Effector memory CD4-positive, alpha-beta T cell (primary cell): ENCODE measurements at places on chromosomes 16 and 17.

- no peak for DNase-seq
Observed at GRCh38 chr17:14078027-14078426, 8.7 kb downstream of the COX10 start.

- DNase-seq, result no peak
Observed at GRCh38 chr16:83792391-83792790, 15.4 kb upstream of the HSBP1 start.

- peak; percentile 70 for DNase-seq
Observed at GRCh38 chr16:70523743-70524398, at the start of gene SF3B3. TSS of gene SF3B3 (plus strand) at chr16:70523816. CDS start at chr16:70526657, 2,841 bp downstream.

DNA sequence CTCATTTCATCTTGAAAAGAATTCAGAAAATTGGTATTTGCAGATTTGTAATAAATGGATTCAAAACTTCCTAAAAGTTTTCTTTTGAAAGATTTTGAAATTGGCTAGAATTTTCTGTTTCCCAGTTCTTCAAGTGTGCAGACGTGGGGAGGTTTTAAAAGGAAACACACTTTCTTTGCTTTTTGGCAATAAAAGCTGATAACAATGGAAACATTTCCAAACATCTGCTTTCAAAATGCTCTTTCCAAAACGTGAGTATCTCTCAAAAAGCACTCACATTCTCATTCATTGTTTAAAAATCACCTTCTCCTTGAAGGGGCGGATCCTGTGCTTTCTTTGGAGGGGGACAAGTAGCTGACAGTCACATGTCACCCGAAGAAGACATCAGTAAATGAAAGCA, 8.6 kb upstream of the GSG1L start:
- no peak for DNase-seq

DNA sequence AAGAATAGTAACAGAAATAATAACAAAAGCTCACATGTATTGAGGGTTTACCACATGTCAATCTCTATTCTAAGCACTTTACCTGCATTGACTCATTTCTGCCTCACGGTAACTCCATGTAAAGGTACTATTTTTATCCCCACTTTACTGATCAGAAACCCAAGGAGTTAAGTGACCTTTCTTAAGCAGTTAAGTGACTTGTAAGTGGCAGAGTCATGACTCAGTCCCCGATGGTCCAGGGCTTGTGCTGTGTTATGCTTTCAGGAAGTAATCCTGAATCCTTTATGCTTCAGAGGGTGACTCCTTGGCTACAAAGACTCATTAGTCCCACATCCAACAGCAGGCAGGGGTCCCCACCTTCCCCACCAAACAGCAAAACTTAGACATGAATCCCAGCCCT, 66.5 kb downstream of the MRM1 start:
- DNase-seq, result no peak

GRCh38 chr17:32253117-32253611, 12.5 kb upstream of the RHBDL3 start:
- peak; percentile 32 for DNase-seq

- DNase-seq, result no peak
Observed at GRCh38 chr16:71205482-71206131, 24.9 kb downstream of the HYDIN start.

GRCh38 chr17:4488989-4489595, 9.6 kb upstream of the SPNS2 start:
- DNase-seq, result no peak

DNA sequence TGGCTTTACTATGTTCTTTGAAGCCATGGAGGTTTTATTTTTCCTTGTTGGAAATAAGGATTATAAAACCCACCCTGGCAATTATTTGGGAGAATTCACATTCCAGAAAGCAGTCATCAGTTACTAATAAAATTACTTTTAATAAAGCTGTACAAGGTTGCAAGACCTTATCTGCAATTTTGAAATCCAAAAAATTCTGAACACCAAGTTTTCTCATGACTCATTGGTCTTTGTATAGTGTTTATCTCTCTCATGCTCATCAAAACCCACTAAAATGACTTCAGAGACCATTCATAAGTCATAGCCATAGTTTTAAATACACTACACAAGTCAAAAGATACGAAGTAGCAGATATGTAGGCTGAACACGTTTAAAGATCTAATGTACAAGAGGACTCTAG, 6.0 kb upstream of the KRT38 start:
- no peak for DNase-seq

DNA sequence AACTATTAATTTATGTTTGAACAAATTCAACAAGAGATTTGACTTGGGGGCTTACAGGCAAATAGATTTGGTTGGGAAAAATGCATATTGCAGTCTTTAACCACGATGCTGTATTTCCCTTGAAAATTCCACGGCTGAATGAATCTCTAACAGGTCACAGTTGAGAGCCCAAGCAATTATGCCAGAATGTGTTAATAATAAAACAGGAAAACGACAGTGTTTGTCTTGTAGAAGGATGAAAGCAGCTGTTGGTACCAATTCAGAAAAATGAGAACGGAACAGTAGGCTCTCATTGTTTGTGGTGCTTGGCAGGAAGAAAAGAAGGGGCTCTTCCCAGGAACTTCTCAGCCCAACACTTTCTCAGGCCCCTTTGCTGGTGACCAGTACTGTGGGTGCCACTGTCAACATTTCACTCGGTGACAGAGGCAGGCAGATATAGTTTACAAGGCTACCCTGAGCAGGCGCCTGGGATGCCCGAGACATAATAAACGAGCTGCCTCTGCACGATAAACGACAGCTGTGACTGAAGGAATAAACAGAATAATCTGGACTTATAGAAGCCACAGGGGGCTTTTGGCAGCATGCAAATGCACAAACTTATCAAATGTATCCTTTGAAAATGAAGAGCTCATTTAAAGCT, 387.1 kb downstream of the HS3ST4 start:
- DNase-seq, result no peak

DNA sequence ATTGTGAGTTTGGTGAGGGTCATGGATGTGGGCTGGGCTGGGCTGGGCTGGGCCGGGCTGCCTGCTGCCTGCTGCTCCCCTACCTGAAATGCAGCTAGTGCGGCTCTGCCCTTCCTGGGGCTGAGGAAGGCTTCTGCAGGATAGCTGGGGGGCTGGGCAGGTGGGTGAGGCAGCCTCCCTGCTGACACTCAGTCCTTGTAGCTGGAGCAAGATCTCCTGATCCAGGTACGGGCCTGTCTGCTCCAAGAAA, 4.7 kb downstream of the RPL13 start:
- no peak for DNase-seq

DNA sequence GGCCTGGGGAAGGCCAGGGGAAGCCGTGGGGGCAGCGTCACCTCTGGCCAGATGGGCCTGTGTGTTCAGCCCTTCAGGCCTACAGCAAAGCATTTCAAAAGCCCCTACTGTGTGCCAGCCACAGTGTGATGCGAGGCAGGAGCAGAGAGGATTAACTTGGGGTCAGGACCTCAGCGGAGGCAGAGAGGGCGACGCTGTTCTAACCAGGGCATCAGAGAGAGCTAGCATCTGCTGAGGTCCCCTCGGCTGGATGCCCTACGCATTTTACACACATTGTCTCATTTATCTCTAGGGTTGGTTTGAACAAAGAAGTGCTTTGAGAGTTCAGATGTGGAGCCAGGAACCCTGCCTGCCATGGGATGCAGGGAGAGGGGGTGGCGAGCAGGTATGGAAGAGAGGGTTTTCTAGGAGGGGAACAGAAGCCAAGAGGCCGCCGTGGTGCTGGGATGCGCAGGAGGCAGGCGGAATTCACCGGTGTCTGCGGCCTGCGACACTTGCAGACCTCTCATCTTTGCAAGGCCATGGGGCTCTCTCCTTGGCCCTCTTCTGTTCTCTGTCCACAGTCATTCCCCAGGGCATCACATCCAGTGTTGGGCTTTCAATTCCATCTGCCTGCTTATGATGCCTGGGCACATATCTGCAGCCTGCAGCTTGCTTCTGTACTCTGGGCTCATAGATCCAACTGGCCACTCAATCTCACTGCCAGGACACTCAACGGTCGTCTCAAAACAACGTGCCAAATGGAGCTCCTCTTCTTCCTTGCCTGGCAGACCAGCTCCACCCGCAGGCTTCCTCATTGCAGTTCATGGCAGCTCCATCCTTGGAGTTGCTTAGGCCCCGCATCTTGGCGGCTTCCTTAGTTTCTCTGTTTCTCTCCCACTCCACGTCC, 8.1 kb upstream of the NKD1 start:
- no peak for DNase-seq

- no peak for DNase-seq
Observed at GRCh38 chr17:49338883-49339282, 23.2 kb downstream of the ZNF652 start.

DNA sequence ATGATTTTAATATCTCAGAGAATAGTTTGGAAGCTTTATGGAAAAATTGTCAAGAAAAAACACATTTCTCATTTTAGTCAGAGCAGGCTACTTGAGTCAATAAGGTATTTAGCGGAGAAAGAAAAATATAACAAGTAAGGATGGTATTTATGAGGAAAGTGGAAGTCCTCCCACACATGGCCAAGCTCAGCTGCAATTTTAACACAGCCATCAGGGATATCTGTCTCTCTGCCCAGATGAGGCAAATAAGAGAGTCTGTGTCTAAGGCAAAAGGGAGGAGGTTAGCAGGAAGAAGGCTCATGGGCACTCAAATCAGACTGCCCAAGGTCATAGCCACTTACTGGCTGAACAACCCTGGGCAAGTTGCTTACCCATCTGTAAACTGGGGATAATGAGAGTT, 5.2 kb upstream of the CMTM2 start:
- no peak for DNase-seq

- no peak for DNase-seq
Observed at GRCh38 chr16:47449788-47450187, 11.1 kb downstream of the ITFG1 start.

DNA sequence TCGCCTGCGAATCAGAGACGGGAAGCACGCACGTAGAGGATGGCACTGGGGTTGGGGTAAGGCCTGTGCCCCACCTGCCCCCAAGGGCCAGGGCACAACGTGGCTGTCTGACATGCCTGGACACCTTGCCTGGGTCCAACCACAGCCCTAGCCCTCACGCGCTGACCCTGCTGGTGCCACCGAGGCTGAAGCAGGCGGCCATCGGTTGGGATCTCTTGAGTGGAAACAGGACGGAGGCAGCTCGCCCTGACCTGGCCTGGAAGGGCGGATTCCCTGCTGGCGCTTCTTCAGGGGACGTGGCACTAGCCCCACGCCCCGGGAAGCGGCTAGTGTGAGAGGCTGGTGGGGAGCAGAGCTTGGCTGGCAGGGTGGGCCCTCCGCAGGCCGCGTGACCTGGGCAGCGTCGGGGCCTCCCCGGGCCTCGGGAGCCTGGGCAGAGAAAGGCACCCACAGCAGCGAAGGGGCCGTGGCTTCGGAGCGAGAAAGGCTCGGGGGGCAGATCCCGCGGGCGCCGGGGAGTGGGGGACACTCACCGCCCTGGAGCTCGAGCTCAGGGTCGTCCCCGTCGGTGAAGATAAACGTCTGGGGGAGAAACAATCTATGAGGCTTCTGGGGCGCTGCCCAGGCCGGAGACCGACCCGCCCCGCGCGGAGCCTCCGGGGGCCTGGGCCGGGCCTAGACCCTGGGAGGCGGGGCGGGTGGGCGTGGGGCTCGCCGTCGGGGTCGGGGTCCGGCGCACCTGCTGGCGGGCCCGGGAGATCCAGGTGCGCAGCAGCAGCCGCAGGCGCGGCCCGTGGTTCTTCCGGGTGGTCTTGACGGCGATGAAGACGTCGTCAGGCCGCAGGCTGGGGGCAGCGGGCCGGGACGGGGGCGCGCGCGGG, 610 bp downstream of the RFNG start:
- no peak for DNase-seq

DNA sequence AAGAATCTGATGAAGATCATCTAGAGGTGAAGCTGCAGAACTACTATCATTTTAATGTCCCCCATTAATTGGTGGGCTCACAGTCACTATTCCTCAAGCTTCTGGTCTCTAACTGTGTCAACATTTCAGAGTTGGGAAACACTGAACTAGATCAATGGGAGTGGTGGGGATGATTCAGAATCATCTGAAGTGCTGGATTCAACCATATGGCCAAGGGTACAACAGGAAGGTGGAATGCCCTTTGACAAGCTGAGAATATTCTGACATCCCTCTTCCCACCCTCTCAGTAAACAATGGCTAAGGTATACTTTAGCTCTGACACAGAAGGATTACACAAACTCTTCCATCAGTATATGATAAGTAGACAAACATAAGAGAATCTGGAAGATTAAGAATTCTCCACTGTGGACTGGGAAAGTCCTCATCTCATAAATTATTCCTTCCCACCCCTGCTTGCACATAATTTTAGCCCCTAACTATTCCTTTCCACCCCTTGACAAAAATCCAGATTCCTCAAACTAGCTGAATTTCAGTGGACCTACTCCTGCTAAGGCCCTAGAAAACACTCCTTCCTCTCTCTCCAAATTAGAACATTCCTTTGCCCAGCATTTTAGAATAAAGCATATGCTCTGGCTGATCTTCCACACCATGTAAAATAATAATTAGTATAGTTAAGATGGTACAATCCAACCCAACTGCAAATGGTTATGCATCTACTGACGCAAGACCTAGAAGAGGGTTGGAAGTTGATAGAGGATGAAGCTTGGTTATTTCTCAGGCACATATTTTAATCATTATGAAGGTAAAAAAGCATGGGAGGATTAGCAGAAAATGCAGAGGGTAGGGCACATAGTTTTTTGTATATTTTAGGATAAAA, 16.3 kb upstream of the RFFL start:
- no peak for DNase-seq

DNA sequence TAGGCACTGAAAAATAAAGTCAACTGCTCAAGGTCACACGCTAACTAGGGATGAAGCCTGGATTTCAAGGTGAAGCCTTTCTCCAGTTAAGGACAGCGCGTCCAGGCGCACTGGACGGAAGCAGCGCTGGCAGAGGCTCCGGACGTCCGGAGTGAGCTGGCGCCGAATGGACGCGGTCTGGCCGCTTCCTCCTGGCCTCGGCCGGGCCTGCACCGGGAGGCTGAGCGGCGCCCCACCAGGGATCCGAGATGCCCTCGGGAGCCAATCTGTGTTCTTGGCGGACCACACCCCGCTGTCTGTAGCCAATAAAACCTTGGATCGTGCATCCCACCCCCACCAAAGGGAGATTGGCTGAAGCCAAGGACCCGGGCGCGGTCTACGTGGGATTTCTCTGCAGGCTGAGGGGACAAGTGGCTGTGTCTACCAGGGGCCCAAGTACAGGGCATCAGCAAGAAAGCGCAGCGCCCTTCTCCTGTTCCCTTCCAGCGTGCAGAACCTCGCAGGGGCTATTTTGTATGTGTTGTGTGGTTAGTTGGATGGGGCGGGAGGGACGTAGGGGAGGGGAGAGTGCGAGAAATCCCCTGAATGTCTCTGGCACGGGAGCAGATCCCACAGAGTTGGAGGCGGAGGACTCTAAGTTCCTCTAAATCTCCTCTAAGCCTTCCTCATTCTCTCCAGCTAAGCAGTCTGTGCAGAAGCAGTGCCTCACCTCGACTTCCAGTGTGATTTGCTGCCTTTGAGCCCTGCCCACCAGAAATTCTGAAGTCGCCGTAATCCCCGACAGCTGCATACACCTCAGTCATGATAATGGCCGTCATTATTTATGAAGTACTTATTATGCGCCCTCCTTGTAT, 2.5 kb upstream of the AKAP10 start:
- DNase-seq, result no peak

- no peak for DNase-seq
Observed at GRCh38 chr17:67999291-67999911, 3.1 kb upstream of the C17orf58 start.

- no peak for DNase-seq
Observed at GRCh38 chr16:28859326-28859725, 4.3 kb upstream of the SH2B1 start.

- DNase-seq, result no peak
Observed at GRCh38 chr16:53707671-53708070, 3.7 kb downstream of the FTO start.

- no peak for DNase-seq
Observed at GRCh38 chr16:23895052-23895451, 59.3 kb downstream of the PRKCB start.
